ENCODE measurements at places on chromosomes 5 and 9. TPM values are rescaled to one million over a fixed set of nuclear protein-coding genes. Genes with fewer than 3 reads are reported as not detected.

TPPP gene
- 0.19 TPM for total RNA-seq

PTGER4 gene
- 42.6 TPM for total RNA-seq

RIGI gene
- 4.8 TPM for total RNA-seq

DNA sequence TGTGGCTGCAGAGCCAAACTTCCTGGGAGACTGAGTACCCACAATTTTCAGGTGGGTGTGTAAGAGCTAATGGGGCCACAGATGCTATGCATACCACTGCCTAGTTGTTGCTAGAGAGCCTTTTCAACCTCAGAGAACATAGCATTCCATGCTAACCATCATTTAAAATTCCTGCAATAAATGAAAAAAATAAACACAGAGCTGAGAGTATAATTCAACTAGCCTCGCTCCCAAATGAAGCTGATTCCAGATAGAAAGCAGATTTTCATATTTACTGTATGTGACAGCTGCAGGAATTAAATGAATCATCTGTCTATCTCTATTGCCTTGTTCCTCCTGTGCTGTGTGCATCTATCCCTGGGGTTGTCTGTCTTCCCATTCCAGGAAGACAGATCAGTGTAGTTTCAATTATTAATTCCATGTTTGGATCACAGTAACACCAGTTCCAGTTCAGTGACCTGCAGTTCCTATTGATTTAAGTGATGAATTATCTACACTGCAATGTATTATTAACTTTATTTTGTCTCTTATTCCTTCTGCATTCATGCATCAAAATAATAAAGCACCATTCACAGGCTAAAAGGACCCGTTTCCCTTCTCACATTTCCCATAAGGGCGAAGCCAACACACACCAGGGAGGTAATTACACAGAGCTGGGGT is 324.5 kb downstream of the SLIT3 start:
- ATAC-seq = no peak

- no peak for ATAC-seq
Observed at GRCh38 chr5:6659941-6660684, 26.9 kb downstream of the SRD5A1 start.

DNA sequence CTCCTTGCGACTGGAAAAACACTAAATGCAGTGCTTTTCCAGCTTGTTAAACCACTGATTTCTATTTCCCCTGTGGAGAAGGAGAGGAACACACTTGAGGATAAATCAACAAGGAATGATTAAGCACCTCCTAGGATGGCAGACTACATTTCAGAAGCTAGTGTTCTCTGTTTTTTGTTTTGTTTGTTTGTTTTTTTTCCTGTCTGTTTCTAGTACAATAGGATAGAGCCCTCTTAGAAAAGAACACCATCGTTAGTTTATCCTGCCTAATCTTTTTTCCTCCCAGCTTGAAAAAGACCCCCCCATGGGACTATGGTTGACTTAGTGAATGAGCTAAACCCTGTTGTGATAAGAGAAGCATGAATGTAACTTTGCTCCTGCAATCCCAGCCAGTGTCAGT is 3.9 kb upstream of the TAL2 start:
- no peak for ATAC-seq

All from activated T-helper 17 cell treated with anti-CD3 and anti-CD28 coated beads, Interleukin-2, amount 50 U/mL, for 72 hours (primary cell).